Pancreas (tissue), 10 donors: ENCODE measurements at places on chromosomes 13 and 19. TPM values are rescaled to one million over a fixed set of nuclear protein-coding genes. Genes with fewer than 3 reads are reported as not detected.

The NLRP13 gene
- not detected for total RNA-seq

The CLEC17A gene
- total RNA-seq = not detected

The UPK1A gene
- not detected for total RNA-seq

The MATK gene
- total RNA-seq = 0.69 TPM

The PCDH20 gene
- total RNA-seq = 0.14 TPM

The SBK3 gene
- total RNA-seq = 0.28 TPM

The CD37 gene
- total RNA-seq = 23.1 TPM

The ONECUT3 gene
- not detected for total RNA-seq

The ZNF85 gene
- total RNA-seq = 3.8 TPM

The TPTE2 gene
- not detected for total RNA-seq

DNA sequence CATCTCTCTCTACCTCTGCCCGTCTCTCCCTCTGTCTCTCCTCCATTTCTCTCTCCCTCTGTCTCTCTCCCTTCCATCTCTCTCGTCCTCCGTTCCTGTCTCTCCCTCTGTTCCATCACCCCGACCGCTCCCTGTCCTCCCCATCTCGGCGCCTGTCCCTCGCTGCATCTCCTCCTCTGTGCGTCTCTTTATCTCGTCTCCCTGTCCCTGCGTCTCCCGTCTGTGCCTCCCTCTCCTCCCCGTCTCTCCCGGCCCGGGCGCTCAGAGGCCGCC is 4.6 kb downstream of the GRIN2D start:
- DNase-seq = no peak

- DNase-seq = no peak
These were observed 554.1 kb upstream of the KLHL1 start for GRCh38 chr13:70662231-70662940.

GRCh38 chr19:7897292-7897691 is 6.4 kb upstream of the MAP2K7 start:
- no peak for DNase-seq

DNA sequence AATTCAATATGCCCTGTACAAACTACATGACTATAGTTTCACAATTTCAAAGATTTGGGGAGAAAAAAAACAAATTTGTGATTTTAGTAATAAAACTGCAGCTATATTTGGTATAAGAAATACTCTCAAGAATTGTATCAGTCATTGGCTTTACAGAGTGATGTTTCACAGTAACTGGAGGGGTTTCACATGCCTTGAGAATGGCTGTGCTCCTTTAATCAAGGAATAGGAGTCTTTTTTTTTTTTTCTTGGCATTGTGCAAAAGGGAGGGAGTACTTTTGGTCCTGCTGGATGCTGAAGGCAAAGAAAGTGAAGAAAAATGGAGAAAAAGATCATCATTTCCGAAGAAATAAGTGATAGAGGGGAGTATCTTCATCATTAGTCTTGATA is 6.8 kb downstream of the ZNF507 start:
- no peak for DNase-seq

- no peak for DNase-seq
These were observed 752 bp downstream of the RPL18A start for GRCh38 chr19:17860331-17860992.

DNA sequence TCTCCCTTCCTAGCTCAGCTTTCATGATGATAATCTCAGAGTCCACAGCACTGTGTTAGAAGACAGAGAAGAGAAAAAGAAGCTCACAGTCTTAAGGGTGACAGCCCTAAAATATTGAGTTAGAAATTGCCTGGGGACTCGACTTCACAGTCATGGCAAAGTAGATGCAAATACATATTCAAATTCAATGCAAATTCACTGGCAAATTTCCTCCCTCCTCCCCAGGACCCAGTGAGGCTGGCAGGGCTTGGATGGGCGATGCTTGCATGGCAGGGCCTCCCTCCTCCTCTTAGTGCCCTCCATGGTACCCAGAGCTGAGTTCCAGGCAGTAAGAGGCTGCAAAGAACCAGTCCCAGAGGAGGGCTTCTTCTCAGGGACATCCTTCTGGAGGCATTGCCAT is 115.6 kb upstream of the UQCRFS1 start:
- DNase-seq = no peak

DNA sequence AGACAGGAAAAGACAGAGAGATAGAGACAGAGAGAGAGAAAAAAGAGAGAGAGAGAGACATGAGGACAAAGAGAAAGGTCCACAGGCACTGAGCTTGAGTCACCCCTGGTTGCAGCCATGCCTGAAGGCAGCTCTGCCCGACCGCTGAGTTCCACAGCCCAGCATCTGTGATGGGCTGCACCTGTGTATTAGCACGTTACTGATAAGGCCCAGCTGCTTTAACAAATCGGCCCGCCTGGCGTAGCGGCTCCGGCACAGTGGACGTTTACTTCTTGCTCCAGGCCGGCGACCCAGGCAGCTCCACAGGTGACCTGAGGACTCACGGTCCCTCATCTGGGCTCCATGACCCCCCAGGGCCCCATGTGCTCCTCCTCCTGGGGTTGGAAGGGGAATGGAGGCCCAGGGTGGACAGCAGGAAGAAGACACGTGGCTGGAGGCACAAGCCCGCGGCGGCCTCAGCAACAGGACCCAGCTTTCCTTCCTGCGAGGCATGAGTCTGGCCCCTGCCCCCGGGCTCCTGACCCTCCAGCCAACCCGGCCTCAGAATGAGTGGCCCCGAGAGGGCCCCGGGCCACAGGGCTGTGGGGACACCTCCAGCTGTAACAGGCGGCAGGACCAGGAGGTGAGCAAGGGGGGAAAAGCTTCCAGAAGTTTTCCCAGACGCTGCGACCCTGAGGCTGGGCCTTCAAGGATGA is 3.9 kb upstream of the CSNK1G2 start:
- DNase-seq = no peak

DNA sequence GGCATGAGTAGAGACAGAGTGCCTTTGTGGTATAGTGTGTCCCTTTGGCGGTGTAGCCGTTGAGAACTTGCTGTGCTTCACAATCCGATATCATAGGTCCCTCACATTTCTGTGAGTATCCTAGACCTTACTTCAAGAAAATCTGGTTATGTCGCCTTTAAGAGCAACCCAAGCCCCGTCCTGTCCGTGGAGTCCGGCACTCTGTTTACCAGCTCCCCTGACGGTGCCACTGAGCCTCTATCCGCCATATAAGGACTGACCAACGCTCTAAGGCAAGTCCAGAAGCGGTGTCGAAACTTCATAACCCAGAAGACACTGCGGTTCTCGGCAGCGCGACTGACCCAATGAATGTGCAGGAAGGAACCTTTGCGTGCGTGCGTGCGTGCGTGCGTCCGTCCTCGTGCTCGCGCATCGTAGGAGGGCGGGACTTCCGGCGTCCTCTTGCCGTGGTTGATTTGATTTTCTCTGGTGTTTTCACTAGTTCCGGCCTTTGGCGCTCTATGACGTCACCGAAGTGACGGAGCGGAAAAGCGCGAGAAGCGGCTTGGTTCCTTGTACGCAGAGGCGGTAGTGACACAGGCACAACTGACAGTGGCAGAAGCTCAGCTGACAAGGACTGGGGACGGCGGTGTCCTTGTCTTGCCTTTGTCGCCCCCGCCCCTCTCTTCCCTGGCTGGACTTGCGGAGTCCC is at the start of the genes TRAPPC2B and ZNF547:
Gene TRAPPC2B, plus strand, starts transcription at position 555 of the 691 bp plus-strand sequence. CDS start 1,283 bp downstream, outside the sequence.
Gene ZNF547, plus strand, starts transcription at position 555 of the 691 bp plus-strand sequence. CDS start 5,005 bp downstream, outside the sequence.
- DNase-seq = peak; percentile 97

DNA sequence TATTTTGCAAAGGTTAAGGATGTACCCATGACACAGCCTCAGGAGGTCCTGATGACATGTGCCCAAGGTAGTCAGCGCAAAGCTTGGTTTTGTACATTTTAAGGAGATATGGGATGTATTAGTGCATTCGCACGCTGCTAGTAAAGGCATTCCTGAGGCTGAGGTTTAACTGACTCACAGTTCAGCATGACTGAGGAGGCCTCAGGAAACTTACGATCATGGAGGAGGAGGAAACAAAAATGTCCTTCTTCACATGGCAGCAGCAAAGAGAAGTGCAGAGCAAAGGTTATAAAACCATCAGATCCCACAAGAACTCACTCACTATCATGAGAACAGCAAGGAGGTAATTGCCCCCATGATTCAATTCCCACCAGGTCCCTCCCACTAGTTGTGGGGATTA is 1017.4 kb downstream of the EFNB2 start:
- no peak for DNase-seq

DNA sequence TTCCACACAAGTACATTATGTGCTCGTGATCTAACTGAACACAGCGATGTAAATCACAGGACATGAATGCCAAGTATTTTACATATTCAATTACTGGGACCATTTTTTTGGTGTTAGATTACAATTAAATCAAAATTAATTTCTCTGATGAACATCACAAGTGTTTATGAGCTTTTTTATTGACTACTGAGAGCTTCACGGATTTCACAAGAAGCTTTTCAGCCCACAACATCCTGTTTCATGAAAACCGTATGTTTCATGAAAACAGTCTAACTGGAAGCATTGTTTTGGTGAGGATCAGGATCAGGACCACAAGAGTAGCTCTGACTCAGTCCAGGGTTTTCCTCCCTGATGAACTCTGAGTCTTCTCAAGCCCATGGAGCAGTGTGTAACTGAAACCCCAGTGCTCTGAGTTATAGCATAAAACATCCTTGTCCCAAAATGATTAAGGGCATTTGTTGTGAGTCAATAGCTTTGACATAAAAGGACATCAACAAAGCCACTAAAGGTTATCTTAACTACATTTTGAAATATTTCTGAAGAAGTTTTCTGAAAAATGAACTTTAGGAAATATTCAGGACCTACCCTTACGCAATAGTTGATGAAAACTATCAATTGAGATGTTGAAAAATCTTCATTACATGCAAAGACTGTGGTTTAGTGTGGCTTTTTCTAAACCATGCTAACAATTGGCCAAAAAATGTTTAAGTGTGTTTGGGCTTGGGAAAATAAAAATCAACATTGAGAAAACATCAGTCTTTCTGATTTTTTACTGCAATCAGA is 49.3 kb downstream of the UFM1 start:
- no peak for DNase-seq

GRCh38 chr13:114128624-114129522 is 3.5 kb downstream of the RASA3 start:
- DNase-seq = peak; percentile 26

- DNase-seq = no peak
These were observed 397 bp downstream of the SLC44A2 start for GRCh38 chr19:10625762-10626138.

DNA sequence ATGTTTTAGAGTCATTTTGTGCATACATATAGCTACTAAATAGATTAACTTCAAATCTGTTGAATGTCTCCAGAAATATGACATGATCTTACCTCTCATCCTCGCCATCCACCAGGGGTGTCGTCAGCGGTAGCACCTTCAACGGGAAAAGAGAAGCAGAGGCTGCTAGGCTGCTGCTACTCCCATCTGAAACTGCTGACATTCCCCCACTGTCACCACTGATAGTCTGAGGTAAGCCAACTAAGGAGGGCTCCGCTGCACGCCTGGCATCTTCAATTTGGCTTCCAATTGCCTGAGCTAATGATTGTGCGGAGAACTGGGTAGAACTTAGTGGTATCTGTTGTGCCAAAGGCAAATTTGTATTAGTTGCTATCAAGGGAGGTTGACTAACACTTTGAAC is 3.1 kb downstream of the TSC22D1 start:
- DNase-seq = no peak

DNA sequence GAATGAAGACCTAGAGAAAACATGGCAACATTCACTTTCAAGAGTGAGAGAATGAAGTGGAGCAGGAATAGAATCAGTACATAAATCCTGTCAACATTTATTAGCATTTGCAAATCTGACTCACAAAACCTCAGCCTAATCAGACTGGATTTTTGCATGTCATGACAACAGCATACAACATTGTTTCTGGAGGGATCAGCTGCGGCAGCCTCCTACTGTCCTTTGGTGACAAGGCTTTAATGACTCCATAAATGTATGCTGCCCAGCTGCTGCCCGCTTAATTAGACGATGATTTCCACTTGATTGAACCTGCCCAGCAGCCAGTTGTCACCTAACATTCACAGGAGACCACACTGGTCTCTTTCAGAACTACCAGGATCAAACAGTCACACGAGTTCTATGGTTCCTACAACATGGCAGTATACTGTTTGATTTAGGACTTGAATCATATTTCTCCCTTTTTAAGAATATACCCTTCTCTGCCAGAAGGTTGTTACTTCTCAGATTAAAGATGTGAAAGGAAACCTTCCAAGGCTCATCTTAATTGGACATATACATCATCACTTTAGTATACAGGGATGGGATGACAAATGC is 9.3 kb downstream of the EBPL start:
- no peak for DNase-seq

DNA sequence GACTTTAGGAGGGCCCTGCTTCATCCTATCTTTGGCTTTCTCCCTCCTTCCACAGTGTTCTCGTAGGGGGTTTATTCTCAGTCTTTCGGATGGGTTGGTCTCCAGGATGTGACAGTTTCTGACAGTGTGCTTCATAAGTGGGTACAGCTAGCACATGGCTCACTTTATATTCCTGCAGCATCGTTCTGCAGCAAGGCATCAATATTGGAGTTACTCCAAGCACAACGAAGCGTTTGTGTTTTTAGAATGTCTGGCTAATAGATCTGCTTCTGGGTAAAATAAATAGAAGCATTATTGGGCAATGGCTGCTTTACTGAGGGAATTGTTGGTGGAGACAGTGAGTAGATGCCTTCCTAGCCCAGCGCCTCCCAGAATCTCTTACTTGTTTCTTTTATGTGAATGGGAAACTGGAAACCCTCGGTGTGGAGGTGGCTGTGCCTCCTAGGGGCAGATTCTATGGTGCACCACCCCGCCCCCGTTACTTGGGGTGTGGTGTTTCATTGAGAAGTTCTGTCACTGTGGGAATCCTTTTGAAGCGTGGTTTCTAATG is 2.0 kb downstream of the FARP1 start:
- no peak for DNase-seq

DNA sequence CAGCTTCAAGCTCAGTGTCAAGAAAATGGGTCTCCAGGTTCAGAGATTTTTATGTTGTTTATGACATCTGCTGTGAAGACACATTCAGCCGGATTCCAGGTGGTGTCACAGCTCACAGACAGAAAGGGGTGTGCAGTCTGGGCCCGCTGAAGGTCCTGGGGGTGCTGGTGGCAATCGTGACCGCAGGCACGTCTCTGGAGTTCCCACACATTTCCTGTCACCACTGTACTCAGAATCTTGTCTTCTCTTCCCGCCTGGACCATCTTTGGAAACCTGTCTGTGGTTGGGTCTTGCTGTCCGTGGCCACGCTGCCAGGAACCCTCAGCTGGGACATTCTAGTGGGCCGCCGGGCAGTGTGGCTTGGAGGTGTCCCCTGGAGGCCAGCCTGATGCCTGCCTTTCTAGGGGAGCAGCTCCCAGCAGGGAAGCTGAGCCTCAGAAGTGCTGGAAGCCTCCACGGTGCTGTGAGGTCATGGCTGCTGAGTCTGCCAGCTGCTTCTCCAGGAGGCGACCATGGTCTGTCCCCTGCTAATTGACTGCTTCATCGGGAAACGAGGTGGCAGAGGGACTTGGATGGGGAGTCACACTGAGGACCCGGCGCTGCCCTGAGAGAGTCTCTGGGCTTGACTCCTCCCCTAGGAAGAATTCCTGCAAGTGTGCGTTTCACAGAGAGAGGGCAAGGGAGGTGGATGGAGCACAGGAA is 3.7 kb downstream of the TEX29 start:
- DNase-seq = no peak

- no peak for DNase-seq
These were observed 179.8 kb downstream of the RBM26 start for GRCh38 chr13:79226250-79226649.
